ENCODE measurements at places on chromosomes 12 and 14. TPM values are rescaled to one million over a fixed set of nuclear protein-coding genes. Genes with fewer than 3 reads are reported as not detected.

- peaks cover 2% of the 10 kb centered on the region for H3K36me3 ChIP-seq
- H3K27ac ChIP-seq, result no peak overlapping the region
- H3K4me1 ChIP-seq, result peaks cover 4% of the 10 kb centered on the region
- H3K27me3 ChIP-seq, result no peaks in the 10 kb centered on the region
- no peak overlapping the region for H3K4me3 ChIP-seq
- DNase-seq, result no peak
Measured at GRCh38 chr12:26723379-26724308, 109.3 kb downstream of the ITPR2 start.

DNA sequence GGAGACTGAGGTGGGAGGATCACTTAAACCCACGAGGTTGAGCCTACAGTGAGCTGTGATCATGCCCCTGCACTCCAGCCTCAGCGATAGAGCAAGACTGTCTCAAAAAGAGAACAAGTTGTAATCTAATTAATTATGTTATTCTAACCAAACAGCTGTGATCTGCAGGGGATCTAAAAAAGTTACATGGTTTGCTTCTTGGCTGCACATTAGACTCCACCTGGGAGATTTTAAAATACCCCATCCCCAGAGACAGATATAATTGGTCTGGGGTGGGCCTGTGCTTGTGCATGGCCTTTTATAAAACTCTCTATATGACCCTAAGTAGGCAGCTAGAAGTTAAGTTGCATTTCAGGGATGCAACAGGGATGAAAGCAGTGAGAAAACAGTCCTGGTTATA is 76.7 kb downstream of the SCAF11 start:
- no peak for DNase-seq
- no peak overlapping the region for H3K27ac ChIP-seq
- peaks cover 2% of the 10 kb centered on the region for H3K36me3 ChIP-seq
- H3K27me3 ChIP-seq, result no peaks in the 10 kb centered on the region
- H3K4me3 ChIP-seq, result no peak overlapping the region

DNA sequence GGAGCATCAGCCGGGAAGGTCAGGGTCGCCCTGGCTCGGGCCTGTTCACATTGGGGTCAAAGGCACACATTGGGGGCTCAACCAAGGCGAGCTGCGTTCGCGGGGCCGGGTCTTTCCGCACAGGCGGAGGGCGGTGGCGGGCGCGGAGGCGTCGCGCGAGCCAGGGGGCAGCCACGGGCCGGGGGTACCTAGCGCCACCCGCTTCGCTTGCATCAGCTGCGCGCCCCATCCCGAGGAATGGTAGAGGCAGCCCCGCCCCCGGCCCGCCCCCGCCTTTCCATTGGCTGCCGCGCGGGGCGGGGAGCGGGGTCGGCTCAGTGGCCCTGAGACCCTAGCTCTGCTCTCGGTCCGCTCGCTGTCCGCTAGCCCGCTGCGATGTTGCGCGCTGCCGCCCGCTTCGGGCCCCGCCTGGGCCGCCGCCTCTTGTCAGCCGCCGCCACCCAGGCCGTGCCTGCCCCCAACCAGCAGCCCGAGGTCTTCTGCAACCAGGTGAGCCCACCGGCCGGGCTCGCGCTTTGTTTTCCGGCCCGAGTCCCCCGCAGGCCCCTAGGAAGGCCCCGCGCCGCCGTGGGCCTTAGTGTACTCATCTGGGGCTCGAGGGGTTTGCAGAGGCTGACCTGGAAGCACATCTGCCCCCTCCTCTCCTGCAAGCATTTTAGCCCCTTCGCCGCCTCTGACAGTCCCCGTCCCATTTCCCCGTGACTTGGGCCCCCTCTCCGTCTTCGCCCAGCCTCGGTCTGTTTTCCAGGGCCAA is at the start of gene ALDH2:
Gene ALDH2 (plus strand): TSS at position 326 of the 754 bp plus-strand sequence. CDS start 50 bp downstream, at position 376.
- peaks cover 18% of the 10 kb centered on the region for H3K27me3 ChIP-seq
- H3K36me3 ChIP-seq, result no peaks in the 10 kb centered on the region
- H3K4me1 ChIP-seq, result peaks cover 12% of the 10 kb centered on the region
- DNase-seq, result no peak
- H3K27ac ChIP-seq, result no peak within 1 kb of the TSS

DNA sequence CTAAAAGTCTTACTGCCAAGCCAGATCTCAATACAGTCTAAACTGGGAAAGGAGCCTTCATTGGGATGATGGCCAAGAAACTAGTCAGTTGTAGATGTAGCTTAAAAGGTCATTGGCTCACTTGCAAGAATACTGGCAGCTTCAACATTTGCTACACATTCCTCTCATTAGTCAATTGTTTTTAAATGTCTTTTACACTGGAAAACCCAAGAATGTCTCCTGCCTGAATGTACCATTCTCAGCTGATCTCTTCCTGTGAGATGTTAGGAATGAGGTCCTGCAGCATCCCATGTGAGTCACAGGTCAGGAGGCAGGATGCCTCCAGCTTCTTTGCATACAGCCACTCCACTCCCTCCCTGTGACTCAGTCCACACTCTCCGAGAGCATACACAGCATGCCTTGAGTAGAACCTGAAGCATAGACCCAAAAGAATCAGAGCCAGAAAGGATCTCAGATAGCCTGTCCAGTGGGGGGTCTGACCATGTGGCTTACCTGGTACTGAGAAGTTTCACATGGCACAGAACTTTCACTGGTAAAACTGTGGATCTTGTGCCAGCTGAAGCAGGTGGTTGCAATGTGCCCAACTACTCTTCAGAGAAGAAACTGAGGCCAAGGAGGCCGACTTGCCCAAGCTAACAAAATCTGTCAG is 56.0 kb upstream of the HECTD1 start:
- H3K36me3 ChIP-seq, result no peaks in the 10 kb centered on the region
- no peaks in the 10 kb centered on the region for H3K27me3 ChIP-seq
- H3K27ac ChIP-seq, result no peak overlapping the region
- H3K4me1 ChIP-seq, result peaks cover 11% of the 10 kb centered on the region
- no peak overlapping the region for H3K4me3 ChIP-seq

GRCh38 chr12:130970908-130971233 is 17.2 kb downstream of the ADGRD1 start:
- no peaks in the 10 kb centered on the region for H3K36me3 ChIP-seq
- no peak overlapping the region for H3K4me3 ChIP-seq
- H3K27me3 ChIP-seq, result no peaks in the 10 kb centered on the region

Gene CD69
- 631 TPM for total RNA-seq

GRCh38 chr12:115132905-115133304 is 448.9 kb upstream of the TBX3 start:
- H3K36me3 ChIP-seq, result no peaks in the 10 kb centered on the region
- no peaks in the 10 kb centered on the region for H3K27me3 ChIP-seq
- H3K4me1 ChIP-seq, result no peaks in the 10 kb centered on the region
- H3K27ac ChIP-seq, result no peak overlapping the region
- no peak overlapping the region for H3K4me3 ChIP-seq

Gene CLEC1B
- not detected for total RNA-seq

DNA sequence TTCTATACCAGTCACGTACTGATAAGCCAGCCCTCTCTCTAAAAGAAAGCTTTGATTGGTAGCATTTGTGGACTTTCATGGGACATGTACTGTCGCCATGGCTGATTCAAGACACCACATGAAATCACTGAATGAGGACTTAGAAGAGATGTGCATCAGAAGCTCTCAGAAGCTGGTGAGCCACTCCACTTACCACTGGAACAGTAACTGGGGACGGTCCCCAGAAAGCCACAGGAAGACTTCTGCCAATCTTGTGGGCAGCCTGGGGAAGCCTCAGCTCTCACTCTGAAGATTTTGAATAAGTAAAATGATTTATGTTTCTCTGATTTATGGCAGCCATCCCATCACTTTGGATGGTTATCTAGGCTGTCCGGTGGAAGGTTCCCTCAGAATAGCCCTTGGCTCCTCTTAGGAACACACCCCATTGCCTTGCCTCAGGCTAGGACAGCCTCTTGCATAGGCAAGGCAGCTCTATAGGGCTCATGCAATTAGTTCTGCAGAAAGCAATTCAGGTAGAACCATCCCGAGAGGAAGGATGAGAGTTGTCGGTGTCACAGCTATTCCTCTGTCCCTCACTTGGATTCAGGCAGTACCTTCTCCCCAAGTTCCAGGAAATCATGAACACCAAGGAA is 9.8 kb downstream of the DHRS1 start:
- H3K4me1 ChIP-seq, result peaks cover 5% of the 10 kb centered on the region
- peaks cover 41% of the 10 kb centered on the region for H3K36me3 ChIP-seq
- H3K27ac ChIP-seq, result no peak overlapping the region
- H3K4me3 ChIP-seq, result no peak overlapping the region
- DNase-seq, result no peak

Gene SCNN1A
- 2.0 TPM for total RNA-seq

Gene HRK
- total RNA-seq, result not detected

DNA sequence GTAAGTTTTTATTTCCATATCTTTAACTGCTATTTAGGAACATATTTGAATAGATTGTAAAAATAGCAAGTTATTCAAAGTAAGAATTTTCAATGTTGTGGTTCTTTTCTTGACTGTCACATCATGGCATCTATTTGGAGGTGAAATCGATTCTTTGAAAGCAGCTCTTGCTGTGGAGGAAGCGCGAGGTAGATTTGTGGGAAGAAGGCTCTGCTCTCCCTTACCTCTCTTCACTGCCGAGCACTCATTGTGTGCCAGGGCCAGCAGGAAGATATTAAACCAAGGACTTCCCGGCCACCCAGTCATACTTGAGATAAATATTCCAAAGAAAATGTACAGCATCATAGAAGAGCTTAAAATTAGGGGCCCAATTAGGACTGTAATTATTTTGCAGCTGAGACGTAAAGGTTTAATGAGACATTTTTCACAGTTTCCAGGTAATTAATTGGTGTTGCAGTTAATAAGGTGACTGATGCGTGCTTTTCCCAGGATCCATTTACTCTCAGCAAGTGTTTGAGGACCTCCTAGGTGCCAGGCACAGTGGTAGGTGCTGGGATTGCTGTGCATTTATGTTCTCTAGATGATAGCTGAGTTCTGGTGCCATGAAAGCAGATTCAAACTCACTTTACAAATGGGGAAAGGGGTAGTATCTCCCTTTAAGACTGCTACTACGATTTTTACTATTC is 89.2 kb upstream of the DYNC1H1 start:
- peaks cover 60% of the 10 kb centered on the region for H3K4me1 ChIP-seq
- H3K27ac ChIP-seq, result peak overlapping the region; percentile 56
